ENCODE measurements at places on chromosomes 6 and 20.
A peak's percentile ranks its signal among the peaks of the same experiment; 100 is the strongest.

- no peak for DNase-seq
Observed at GRCh38 chr20:53831812-53832211, 238.2 kb upstream of the ZNF217 start.

- no peak for DNase-seq
Observed at GRCh38 chr6:4412488-4412887, 277.1 kb upstream of the ECI2 start.

DNA sequence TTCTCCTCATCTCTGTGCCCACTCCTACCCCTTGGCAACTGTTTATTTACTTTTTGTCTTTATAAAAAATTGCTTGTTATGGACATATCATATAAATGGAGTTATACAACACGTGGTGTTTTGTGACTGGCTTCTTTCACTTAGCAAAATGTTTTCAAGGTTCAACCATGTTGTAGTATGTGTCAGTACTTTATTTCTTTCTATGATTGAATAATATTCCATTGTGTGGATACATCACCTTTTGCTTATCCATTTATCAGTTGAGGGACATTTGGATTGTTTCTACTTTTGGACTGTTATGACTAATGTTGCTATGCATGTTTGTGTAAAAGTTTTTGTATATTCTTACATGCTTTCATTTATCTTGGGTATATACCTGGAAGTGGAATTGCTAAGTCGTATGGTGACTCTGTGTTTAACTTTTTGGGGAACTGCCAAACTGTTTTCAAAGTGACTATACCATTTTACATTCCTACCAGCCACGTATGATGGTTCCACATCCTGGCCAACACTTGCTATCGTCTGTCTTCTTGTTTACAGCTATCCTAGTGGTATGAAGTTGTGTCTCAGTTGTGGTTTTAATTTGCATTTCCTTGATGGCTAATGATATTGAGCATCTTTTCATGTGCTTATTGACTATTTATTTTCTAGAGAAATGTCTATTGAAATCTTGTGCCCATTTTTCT lies 84.4 kb downstream of the SLX4IP start:
- no peak for DNase-seq

GRCh38 chr6:117034547-117034946 lies 157.5 kb downstream of the RFX6 start:
- no peak for DNase-seq

DNA sequence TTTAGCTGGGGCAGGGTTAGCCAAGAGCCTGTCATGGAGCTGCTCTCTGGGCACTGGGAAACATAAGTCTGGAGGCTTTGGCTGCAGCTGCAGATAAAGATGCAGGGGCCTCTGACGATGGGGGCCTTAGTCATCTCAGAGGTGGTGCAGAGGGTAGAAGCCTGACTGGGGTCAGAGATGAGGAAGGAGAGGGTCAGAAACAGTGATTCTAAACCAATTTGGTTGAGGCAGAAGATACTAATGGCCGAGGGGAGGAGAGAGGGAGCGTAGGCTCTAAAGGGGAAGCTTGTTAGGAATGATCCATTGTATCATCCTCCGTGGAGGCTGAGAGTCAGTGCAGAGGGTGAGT lies 33.8 kb downstream of the PLEKHG1 start:
- no peak for DNase-seq

DNA sequence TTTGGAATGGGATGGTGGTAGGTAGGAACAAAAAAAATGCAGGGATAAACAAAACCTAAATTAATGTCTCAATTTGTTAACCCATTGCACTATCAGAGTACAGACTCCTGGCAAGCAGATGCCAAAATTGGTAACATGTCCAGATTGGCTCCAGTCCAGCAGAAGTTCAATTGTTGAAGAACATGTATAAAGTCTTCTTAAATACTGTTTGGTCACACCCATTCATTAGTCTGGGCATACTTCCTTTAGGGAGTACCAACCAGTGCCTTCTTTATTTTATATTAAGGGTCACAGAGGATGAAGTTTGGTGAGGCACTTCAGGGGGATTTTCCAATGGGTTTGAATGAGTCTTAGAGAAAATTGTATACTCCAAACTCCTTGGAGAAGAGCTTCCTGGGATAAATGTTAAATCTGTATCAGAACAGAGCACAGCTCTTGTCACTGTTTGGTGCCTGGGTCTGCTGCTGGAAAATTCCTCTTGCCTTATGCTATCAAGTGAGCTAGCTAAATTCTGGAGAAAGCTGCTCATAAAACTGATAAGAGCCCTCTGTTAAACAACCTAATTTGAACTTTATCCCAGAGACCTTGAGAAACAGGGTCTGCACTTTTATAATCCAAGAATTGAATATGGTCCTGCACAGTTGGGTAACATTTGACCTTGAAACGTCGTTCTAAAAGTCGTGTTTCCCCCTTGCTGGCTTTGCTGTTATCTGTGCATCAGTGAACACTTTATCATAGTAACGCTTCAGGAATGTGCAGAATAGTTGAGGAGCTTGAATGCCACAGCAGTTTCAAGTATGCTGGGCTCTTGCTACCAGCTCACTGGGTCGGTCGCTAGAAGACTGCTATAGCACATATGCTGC lies 334.1 kb upstream of the CITED2 start:
- DNase-seq: no peak

DNA sequence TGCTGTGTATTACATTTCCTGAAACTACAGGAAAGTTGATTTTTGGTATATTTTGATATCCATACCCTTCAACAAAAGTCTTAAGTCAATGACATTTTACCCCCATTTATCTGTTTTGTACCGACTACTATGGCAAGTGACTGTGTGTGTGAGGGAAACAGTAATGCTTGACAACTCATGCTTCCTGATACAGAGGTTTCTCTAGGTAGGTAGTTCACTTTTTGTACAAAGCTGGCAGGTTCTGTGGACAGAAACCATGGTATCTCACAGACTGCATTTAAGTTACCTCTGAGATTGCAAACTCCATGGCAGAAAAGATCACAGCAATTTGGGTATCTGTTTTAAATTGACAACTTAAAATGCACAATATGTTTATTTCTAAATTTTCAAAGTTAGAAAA lies 28.8 kb downstream of the FARS2 start:
- DNase-seq: no peak

GRCh38 chr6:3919849-3920248 lies 70.7 kb downstream of the FAM50B start:
- no peak for DNase-seq

DNA sequence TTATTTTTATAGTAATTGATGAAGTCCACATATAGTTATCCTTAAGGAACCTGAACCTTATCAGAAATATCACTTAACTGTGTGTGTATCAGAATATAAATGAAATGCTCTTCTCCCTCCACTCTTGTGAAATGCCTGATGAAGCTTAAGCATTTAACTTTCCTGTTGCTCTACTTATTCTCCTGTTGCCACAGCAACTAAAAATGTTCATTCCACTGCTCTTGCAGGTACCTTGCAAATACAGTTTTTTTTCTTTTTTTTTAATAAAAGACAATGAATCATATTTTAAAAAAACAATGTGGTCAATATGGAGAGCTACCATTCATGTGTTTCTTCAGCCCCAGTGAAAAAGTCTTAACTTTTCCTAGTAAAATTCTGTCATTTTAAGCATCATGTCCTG lies 210.3 kb downstream of the RFPL4B start:
- no peak for DNase-seq

GRCh38 chr6:72290620-72291019 lies 331.2 kb upstream of the KCNQ5 start:
- no peak for DNase-seq

DNA sequence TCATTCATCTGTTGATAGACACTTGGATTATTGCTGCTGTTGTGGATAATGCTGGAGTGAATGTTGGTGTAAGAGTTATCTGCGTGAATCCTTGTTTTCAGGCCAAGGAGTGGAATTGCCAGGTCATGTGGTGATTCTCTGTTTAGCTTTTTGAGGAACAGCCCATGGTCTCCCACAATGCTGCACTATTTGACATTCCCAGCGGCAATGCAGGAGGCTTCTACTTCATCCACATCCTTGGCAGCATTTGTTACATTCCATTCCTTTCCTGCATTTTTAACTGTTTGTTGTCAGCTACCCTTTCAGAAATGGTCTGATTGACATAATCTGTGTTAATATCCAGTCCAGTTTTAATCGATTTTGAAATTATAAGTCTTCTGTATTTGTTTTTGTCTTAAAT lies 51.7 kb upstream of the CLDN20 start:
- no peak for DNase-seq

GRCh38 chr6:142380626-142381025 lies 78.8 kb downstream of the ADGRG6 start:
- no peak for DNase-seq

DNA sequence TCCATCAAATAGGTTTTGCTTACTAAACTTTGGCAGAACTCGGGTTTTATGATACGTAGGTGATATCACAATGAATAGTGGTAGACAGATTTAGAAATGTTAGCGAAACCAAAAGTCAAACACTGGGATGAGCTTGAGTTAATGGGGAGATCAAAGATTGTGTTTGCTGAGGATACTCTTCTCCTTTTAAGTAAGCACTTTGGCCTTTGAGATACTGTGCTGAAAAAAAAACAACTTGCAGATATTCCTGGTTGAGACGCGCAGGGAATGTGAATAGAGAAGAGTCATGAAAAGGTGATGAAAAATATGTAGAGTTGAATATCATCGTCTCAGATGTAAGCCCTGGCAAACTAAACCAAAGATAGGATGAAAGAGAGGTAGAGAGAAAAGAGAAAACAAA lies 48.3 kb downstream of the TRMT11 start:
- no peak for DNase-seq

DNA sequence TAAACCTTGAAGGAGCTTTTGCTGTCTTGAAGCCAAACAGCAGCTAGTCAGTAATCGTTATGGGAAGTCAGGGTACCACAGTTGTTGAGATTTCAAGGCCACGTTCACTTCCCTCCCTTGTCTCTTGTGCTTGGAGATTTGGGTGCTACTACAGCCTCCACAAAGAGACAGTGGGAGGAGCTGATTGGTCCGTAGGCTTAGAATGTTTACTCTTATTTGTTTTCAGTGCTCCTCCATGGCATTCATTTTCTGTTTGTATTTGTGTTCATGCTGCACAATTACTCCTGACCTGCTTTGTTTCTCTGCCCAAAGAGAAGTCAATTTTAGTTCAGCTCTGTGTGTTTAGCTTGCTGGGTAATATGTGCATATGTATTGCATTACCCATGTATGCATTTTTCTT lies 147.7 kb downstream of the PRL start:
- no peak for DNase-seq

DNA sequence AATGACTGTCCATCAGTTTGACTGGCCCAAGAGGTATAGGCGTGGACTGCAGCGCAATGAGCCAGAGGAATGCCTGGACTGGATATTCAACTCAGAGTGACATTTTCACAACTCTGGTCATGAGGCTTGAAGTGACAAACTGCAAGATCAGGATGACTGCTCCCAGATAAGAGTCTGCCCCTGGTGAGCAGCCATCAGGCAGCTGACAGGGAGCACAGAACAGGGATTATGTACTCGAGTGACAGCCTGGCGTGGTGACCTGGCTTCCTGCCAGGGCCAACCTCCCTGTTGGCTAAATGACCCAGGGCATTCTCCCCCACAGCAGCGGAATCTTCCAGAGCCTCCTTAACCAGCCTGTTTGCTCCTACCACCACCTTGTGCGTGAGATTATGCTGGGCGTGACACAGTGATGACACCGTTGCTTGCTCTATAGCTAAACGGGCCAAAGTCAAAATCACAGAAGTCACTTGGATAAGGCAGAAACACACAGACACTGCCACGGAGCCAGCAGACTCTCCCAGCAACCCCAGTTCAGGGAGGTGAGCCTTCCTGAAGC lies 209.1 kb upstream of the JARID2 start:
- peak; percentile 21 for DNase-seq

GRCh38 chr20:11080781-11081377 lies 407.1 kb upstream of the JAG1 start:
- DNase-seq: no peak

DNA sequence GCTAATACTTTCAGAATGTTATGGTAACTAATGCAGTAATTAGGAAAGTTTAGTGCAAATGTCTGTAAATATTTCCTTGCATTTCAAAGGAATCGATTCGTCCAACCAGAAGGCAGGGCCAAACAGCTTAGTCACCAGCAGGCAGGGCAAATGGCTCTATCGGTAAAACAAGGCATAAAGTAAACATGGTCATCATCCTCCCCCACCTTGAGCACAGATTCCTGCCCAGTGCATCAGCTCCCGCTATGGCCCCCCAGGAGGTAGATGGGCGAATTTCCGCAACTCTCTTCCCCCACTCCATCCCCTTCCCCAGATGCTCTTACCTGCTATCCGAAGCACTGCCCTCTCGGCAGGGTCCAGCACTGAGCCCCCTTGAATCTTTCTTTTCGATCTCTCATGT lies 103.8 kb upstream of the BEND6 start:
- no peak for DNase-seq

DNA sequence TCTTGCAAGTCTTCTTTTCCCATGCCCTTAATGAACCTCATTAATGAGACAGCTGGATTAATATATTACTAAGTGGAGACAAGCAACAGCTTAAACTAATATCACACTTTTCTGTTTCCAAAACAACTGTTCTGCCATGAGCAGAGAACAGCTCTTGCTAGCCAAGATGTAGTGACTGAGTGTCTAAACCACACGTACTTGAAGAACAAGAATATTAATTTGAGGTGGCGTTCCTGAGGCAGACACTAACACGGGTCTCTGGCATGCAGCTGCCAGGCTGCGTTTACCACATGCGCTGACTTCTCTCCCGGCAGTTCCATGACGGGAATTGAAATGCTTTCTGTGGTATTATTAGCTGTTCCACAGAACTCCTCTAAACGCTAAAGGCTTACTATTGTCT lies 80.6 kb downstream of the FNDC1 start:
- no peak for DNase-seq

DNA sequence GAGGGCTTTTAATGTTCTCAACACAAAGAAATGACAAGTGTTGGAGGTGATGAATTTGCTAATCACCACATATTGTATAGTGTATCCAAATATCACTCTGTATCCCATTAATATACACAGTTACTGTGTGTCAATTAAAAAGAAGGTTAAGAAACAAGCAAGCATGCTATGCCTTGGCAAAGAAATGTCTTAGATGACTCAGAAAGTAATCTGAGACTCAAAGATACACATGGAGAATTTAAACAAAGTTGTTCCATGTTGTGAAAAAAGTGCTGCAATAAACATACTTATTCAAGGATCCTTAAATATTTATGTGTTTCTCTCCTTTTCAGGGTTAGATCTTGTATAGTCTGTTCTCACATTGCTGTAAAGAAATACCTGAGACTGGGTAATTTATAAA lies 300.9 kb downstream of the DHX35 start:
- no peak for DNase-seq

GRCh38 chr20:63154395-63154794 lies 61.5 kb downstream of the YTHDF1 start:
- DNase-seq: peak; percentile 13

Data from glutamatergic neuron (in vitro differentiated cells).